ENCODE measurements at places on chromosomes 5 and 9.

DNA sequence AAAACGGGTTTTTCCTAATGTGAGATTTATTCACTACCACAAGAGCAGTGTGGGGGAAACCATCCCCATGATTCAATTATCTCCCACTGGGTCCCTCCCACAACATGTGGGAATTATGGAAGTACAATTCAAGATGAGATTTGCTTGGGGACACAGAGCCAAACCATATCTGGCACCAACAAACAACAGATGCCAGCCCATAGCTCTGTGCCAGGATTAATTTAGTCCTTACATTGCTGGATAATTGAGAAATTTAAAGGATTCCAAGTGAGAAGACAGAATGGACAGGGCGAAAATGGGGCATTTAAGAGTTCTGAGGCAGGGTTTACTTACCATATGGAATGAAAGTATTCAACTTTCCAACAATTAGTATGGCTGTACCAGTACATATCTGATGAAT lies 30.8 kb upstream of the DNAH5 start:
- DNase-seq: no peak

- DNase-seq: peak; percentile 61
Observed at GRCh38 chr5:66967102-66967501, 229.5 kb downstream of the CD180 start.

DNA sequence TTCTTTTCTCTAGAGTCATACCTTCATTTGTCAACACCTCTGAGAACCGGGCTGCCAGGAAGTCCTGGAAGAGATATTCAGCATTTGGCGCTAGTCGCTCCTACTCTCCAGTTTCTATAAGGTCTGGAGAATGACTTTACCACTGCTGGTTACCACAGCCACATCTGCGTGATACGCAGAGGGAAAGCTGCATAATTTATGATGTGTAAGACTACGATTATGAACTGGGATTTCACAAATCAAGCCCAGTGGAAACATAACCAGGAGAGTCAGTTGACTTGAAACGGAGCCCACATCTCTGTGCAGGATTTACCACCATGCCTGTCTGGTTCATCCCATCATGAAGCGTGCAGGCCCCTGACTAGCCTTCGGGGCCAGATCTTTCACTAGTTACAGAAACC lies 72.6 kb downstream of the FGF1 start:
- DNase-seq: peak; percentile 64

GRCh38 chr5:151148583-151148982 lies 9.0 kb downstream of the ANXA6 start:
- DNase-seq: no peak

DNA sequence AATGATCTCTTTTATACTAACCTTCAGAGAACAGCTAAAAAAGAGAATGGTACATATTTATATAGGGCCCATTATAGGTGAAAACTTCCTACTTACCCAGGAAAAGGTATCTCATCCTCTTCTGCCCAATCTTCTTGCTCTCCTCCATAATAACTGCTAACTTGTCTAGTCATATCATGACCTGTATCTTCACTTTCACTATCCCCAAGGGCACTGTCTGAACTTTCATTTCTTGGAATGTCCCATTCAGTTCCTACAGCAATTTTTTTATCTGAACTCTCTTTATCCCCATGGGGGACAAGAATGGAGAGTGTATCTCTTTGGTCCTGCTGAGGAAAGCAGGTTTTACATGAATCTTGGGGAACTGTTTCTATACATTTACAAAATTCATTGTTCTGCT lies 36.4 kb upstream of the RAPGEF6 start:
- no peak for DNase-seq

DNA sequence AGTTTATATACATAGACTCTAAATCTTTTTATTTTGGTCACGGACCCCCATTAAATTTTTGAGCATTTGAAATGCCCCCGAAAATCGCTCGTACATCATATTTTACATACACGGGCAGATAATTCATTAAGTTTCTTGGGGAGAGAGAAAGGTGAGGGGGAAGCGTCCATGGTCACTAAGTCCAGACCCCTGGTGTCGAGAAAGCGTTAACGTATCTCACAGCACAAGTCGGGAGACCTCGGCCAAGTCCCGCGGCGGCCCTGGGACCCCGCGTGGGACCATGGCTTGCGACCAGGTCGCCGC lies 794 bp downstream of the PTBP3 start:
- no peak for DNase-seq

- no peak for DNase-seq
Observed at GRCh38 chr5:173720953-173721600, 104.6 kb upstream of the BOD1 start.

DNA sequence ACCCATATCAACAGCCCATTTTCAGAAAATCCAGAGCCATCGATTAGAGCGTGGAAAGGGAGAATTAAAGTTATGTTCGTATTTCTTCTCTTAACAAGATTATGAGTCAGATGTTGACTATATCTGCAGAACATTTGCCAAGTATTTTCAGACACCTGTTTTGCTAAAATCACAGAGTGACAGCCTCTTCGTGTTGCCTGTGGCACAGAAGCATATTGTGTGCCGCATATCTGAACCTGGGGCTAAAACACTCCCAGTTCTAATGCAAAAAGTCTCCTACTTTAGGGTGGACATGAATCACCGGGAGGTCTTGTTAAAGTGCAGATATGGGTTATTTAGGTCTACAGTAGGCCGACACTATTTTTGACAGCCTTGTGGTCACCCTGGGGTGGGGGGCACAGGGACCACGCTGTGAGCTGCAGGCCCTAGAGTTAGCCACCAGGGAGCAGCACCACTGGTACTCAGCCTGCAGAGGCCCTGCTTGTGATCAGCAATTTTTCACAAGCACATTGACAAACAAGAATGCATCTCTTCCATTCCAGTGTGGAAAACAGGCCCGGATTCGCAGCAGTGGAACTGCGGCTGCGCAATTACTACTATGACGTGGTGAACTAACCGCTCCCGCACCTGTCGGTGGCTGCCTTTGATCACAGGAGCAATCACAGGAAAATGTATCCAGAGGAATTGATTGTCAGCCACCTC lies 93.5 kb downstream of the SYK start:
- DNase-seq: no peak

DNA sequence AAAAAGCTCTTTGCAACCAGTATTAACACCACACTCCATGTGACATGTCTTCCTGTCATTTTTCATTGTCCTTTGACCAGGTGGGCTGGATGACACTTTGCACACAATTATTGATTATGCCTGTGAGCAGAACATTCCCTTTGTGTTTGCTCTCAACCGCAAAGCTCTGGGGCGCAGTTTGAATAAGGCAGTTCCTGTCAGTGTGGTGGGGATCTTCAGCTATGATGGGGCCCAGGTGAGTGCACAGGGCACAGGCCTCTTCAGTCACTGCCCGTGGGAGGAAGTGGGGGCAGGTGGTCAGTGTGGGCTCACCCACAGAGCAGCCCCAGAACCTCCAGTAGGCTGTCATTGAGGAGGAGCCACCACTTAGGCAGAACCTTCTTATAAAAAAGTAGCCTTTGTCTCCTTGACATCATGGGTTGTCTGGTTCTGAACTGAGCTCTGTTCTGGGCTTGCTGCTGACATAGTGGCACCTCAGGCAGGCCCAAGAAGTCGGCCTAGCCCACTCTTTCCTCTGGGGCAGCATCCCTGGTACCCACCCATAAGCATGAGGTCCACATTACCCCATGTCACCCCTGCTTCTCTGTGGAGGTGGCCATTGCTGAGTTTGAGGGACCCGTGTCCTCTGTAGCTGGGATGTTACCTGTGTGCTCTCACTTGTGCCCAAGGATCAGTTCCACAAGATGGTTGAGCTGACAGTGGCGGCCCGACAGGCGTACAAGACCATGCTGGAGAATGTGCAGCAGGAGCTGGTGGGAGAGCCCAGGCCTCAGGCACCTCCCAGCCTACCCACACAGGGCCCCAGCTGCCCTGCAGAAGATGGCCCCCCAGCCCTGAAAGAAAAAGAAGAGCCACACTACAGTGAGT lies 39.3 kb downstream of the SECISBP2 start:
- DNase-seq: no peak

DNA sequence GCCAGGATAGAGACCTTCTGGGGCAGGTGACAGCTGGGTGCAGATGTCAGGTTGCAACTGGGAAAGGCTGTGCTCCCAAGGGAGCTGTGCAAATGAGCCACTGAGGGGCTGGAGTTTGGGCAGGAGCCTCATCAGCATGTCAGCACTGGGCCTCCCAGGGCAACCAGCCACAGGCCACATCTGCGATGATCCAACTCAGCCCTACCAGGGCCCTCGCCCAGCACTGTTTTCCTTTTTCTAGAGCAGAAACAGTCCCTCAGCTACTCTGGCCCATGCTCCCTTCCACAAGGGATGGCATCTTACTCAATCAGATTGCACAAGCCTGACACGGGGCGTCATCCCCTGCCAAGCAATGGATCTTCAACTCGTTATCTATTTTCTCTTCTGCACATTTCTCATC lies 24.8 kb downstream of the NIPAL4 start:
- DNase-seq: no peak

GRCh38 chr9:29773676-29774075 lies 2200.4 kb upstream of the C9orf72 start:
- no peak for DNase-seq

GRCh38 chr5:17882760-17883488 lies 248.7 kb downstream of the TAF11L14 start:
- no peak for DNase-seq

GRCh38 chr9:1051210-1051583 lies 1.0 kb downstream of the DMRT2 start:
- no peak for DNase-seq

- no peak for DNase-seq
Observed at GRCh38 chr5:76590027-76590426, 33.2 kb downstream of the F2RL2 start.

DNA sequence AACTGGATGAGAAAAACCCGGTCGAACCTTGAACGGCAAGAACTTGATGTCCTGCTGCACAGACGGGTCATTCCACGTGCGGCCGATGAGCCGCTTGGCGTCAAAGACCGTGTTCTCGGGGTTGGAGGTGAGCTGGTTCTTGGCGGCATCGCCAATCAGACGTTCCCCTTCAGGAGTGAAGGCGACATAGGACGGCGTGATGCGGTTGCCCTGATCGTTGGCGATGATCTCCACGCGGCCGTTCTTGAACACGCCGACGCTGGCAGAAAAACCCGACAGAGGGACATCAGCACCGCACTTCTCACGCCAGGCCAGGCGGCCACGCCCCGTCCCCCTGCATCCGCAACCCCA lies 519 bp downstream of the HSPA5 start:
- DNase-seq: no peak

GRCh38 chr9:94504358-94504757 lies 50.5 kb upstream of the PCAT7 start:
- DNase-seq: no peak

- DNase-seq: peak; percentile 41
Observed at GRCh38 chr5:119378075-119378700, 22.4 kb downstream of the TNFAIP8 start.

GRCh38 chr9:89528540-89528939 lies 30.6 kb upstream of the SEMA4D start:
- no peak for DNase-seq

DNA sequence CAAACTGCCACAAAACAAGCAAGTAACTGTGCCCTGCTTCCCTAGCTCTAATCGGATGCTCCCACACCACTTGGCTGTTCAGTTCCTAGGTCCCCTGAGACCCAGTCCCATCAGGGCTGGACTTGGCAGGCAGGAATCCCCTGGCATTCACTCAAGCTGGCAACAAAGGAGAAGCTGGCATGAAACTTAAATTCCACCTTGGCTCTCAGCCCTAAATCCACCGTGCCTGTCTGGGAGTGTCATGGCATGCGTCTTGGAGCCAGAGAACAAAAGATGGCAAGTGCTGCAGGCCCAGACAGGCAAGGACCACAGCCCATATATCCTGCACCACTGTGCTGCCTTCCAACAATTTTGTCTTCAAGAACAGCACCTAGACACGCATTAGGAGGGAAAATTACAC lies 38.2 kb downstream of the ETF1 start:
- DNase-seq: no peak

DNA sequence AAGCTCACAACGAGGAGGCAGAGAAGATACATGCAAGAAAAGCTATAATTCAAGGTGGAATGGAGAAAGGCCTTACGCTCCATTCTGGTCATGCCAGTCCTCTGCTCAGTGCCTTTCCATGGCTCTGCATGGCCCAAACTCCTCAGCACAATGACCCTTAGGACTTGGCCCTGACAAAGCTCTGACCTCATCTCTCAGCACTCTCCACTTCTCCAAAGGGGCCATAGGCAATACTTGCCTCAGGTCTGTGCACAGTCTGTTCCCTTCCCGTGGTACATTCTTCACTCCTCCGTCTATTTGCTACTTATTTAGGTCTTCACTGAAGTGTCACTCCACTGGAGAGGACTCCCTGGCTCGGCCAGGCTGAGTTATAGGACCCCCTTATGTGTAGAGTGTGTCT lies 24.7 kb downstream of the SLC36A3 start:
- no peak for DNase-seq

GRCh38 chr5:163408311-163408923 lies 29.0 kb upstream of the CCNG1 start:
- peak; percentile 24 for DNase-seq

DNA sequence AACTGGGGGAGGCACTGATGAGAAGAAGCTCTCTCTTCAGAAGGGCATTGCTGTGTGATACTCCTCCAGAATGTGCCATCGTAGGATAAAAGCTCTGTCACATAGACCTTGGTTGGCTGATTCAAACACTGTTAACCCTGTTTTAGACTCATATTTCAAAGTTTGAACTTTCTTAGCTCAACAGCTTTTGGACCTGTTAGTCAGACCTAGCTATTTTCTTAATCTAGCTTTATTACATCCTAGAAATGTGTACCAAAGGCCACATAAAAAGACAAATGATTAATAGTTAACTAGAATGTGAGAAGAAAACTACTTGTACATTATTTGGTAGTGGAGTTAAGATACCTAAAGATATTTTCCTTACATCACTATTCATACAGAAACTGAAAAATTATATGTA lies 4.3 kb downstream of the RHOBTB3 start:
- DNase-seq: no peak

- peak; percentile 23 for DNase-seq
Observed at GRCh38 chr9:132114102-132114707, 34.5 kb upstream of the MED27 start.

- peak; percentile 6 for DNase-seq
Observed at GRCh38 chr5:16492398-16493140, 27.0 kb upstream of the ZNF622 start.

GRCh38 chr5:125536095-125536494 lies 789.7 kb upstream of the ZNF608 start:
- DNase-seq: no peak

DNA sequence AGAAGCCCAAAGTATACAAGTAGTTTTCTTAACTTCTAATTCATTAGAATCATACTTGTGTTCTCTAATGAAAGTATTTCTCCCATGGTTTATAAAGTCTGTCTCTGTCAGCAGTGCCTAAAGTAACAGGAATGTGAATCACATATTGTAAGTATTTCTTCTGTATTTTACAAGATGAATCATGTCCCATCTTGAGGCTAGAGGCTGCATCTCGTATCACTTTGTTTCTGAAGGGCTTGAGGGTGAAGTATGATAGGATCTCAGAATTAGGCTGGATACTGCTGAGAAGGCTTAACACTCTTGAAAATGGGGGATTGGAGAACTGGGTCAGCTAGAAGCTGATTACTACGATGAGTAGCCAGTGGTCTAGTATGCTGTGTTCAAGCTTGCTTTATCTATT lies 242.2 kb upstream of the ACTBL2 start:
- no peak for DNase-seq
